ENCODE measurements at places on chromosomes 7 and 10.

DNA sequence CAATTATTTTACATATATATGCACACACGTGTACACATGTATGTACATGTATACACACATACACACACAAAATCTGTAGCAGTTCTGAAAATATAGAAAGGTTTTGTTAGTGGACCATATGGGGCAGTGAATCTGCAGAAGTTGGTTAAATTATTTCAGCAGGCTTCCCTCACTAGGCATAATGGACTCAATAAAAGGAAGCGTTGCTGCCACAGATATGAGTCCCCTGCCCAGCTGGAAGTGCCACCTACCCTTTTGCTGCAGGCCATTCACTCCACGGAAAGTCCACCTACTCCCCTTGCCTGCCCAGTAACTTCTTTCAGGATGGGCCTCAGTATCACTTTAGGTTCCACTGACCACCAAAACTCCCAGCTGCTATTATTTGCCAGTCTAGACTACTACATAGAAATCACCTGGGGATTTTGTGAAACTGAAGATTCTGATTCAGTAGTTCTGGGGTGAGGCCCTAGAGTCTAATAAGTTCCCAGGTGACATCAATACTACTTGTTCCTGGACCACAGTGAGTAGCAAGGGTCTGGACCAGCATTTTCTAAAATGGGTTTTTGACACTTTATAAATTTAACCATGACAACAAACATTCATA, 29.3 kb upstream of the CROT start:
- DNase-seq: no peak

- no peak for DNase-seq
Measured at GRCh38 chr10:3036155-3037021, 31.0 kb upstream of the PFKP start.

DNA sequence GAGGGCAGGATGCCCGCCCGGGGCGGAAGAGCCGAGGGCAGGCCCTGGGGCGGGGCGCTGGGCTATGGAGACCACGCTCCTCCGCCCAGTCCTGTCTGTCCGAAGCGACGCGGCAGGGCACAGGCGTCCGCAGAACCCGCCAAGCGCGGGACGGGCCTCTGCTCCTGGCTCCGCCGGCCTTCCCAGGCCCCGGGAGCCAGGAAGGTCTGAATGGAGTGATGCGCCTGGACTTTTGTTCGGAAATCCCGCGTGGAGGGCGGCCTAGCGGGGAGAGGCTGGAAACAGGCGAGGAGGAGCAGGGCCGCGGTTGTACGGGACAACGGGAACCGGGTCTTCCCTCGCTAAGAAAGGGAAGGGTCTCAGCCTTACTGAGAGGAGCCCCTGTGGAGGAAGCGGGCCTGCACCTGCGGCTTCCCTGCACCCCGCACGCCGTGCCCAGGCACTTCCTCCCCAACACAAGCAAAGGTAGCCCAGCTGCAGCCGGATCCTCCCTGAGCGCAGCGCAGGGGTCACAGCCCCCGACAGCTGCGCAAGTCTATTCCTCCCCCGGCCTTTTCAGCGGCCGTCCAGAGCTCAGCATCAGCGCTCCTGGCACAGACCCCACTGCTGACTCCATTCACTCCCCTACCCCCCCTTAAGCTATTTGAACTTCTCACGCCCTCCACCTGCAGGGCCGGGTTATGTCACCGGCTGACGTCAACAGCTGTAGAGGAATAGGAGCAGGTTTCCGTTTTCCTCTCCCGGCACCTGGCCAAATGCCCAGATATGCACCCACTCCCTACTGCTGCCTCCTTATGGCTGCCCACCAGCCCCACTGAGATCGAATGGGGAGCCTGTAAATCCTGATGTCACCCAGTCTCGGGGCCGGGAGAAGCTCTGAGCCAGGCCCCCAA, 143.2 kb upstream of the RET start:
- DNase-seq: peak; percentile 37

- DNase-seq: peak; percentile 13
Measured at GRCh38 chr10:7773845-7774801, 13.7 kb downstream of the KIN start.

- no peak for DNase-seq
Measured at GRCh38 chr7:117559391-117559790, 79.6 kb downstream of the CFTR start.

- no peak for DNase-seq
Measured at GRCh38 chr7:158042156-158042880, 545.3 kb downstream of the PTPRN2 start.

GRCh38 chr10:84179059-84179710, 5.6 kb downstream of the GPR15LG start:
- DNase-seq: peak; percentile 31

Data from hematopoietic multipotent progenitor cell treated with erythropoietin and hydrocortisone succinate and interleukin-3 and kit ligand, for 4 days (in vitro differentiated cells).